ENCODE measurements at places on chromosomes 4 and X.

DNA sequence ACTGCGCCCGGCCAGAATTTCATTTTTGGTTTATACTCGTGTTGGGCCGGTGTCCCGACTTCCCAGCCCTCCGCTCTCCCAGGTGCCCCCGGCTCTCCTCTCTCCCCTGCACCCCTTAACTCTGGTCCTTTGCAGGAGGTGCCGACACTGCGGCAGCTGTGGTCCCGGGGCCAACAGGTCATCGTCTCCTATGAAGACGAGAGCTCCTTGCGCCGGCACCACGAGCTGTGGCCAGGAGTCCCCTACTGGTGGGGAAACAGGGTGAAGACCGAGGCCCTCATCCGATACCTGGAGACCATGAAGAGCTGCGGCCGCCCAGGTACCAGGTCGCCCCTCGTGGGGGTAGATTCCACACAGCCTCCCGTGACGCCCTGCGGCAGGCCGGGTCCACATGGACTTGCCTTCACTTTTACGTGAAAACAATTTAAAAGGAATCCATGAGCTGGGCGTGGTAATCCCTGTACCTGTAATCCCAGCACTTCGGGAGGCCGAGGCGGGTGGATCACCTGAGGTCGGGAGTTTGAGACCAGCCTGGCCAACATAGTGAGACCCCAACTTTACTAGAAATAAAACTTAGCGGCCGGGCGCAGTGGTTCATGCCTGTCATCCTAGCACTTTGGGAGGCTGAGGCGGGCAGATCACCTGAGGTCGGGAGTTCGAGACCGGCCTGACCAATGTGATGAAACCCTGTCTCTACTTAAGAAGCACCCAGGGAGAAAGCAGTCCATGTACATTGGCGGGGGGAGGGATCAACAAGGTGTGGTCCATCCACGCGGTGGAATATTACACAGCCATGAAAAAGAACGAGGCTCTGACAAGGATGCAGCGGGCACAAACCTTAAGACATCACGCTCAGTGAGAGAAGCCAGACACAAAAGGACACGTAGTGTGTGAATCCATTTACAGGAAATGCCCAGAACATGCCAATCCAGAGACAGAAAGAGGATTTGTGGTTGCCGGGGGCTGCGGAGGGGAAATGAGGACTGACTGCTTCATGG, 12.0 kb downstream of the PLCXD1 start:
- DNase-seq = no peak

GRCh38 chr4:53714236-53715140, 123.2 kb upstream of the LNX1 start:
- DNase-seq = no peak

- DNase-seq = no peak
Measured at GRCh38 chr4:139912445-139912844, 241.5 kb downstream of the MAML3 start.

GRCh38 chr4:69731847-69732246, 28.6 kb downstream of the SULT1B1 start:
- DNase-seq = no peak

DNA sequence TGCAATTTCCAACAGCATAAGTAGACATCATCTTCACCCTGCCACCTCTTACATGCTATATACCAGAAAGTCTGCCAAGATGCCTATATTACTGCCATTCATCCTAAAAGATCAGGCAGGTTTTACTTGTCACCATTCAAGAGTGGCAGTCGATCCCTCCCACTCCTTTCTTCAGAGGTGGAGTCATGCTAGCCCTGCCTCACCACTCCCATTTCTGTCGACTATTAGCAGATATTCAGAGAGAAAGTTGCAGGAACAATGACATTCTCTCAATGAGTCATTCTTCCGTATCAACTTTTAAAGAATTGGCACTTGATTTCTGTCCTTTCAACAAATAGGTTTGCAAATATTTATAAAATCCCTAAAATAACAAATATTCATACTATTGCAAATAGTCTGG, 1060.1 kb downstream of the ADGRL3 start:
- DNase-seq = no peak

DNA sequence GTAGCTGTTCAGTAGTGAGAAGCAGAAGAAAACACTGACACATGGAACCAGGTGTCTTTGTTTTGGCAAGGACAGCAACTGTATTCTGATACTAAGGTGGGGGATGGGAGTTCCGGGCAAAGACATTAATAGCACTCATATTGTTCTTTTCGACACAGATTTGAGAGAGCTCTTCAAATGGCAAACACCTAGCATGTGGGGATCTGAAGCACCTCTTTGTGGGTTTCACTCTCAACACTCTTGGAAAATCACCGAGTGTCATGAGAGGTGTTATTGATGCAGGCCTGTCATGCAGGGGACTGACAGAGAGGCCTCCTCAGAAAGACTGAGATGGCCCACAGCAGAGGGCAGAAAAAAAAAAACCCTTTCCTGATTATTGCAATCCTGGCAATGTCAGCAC, 228.4 kb upstream of the VCX start:
- no peak for DNase-seq

DNA sequence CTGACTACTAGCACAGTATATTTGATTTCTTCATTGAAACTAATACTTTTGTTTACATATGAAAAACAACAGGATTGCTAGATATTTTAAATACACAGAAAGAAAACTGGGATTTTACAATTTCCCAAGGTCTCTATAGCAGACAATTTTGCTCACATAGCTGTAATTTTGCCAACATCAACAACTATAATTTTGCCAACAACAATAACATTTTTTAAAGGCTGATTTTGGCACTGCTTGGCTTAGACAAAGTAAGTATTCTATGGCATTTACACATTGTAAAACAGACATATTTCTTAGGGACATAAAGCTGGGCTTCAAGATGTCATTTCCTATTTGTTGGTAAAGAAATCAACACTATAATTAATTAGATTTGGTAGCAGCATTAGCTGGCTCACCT, 922.1 kb downstream of the RAB28 start:
- DNase-seq = no peak

GRCh38 chr4:46073778-46074177, 50.1 kb downstream of the GABRG1 start:
- DNase-seq = no peak

- no peak for DNase-seq
Measured at GRCh38 chrX:75547783-75548182, 24.9 kb upstream of the ZDHHC15 start.

DNA sequence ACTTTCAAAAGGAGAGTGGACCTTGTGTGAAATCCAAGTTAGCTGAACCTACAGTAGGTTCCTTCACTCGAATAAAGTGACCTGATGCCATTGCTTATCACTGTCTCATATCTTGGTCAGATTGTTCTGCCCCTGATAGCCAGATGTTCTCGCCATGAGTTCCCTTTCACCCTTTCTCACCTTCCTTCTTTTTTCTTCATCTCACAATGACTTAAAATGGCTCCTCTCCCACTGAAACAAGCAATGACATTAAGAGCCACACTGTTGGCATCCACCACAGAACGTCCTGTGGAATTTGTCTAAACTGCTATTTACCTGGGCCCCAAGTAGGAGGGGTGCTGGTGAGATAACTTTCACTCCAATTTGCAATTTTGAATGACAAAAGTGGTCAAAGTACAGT, 227.6 kb upstream of the PPP1R2C start:
- DNase-seq = no peak

- DNase-seq = no peak
Measured at GRCh38 chrX:112735147-112735546, 55.4 kb upstream of the LHFPL1 start.

DNA sequence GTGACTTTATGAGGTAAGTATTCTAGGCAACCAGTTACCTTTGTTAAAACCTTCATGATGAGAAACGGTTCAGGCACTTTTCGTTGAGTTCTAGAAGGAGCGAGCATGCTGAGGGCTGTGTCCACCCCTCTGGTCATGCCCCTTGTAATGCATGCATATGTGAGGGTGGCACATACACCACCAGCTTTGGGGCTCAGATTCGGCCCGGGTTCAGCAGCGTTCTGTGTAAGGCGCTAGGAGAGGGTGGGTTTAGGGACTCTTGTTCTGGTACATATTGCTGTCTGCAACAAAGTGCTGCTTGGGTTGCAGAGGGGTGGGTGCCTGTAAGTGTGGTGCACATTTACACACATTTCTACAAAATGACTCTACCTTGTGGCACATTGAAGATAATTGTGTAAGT, 54.5 kb downstream of the NOP14 start:
- no peak for DNase-seq

All from SW480 (cell line).